Activated CD8-positive, alpha-beta memory T cell treated with anti-CD3 and anti-CD28 coated beads, Interleukin-2, amount 10 ng/mL, durations not matched to agents 7 days and 5 days (primary cell): ENCODE measurements at places on chromosomes 1 and 21.

DNA sequence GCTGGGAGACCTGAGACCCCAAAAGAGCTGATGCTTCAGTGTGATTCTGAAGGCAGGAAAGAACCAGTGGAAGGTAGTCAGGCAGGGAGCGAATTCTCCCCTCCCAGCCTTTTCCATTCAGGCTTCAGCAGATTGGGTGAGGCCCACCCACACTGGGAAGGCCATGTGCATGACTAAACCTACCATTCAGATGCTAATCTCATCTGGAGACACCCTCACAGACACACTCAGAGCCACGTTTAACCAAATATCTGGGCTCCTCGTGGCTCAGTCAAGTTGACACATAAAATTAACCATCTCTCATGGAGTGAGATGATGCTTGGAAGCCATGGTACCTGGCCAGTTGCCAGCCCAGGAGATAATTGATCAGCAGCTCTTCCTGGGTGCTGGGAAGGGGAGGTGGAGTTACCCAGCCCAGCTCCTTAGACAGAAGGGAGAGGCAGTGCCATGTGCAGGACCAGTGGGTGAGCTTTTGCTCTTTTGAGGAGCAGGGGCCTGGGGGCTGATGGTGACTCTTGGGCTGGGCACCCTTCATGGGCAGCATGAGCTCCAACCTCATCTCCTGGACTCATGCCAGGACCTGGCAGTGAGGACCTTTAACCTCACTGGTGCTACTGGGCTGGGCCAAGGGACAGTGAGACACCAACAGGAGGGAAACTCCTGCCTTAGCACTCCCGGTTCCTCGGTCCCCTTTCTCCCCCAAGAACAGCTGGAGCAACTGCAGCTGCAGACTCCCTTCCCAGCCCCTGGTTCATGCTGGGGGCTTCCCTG lies 89.0 kb upstream of the ACTL8 start:
- H3K4me1 ChIP-seq = no peaks in the 10 kb centered on the region
- no peaks in the 10 kb centered on the region for H3K36me3 ChIP-seq
- H3K27me3 ChIP-seq = no peaks in the 10 kb centered on the region
- no peak overlapping the region for H3K4me3 ChIP-seq
- DNase-seq = no peak
- H3K27ac ChIP-seq = no peak overlapping the region

DNA sequence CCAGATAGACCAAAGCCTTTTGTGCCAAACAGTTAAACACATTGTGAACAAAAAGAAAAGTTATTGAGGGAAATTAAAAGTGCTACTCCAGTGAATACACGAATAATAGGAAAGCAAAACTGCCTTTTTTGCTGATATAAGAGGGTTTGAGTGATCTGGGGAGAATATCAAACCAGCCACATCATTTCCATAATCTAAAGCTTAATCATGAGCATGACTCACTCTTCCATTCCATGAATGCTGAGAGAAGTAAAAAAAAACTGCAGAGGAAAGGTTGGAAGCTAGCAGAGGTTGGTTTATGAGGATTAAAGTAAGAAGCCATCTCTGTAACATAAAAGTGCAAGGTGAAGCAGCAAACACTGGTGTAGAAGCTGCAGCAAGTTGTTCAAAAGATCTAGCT lies 350.6 kb upstream of the NCAM2 start:
- H3K4me3 ChIP-seq = no peak overlapping the region
- no peak for DNase-seq
- H3K27me3 ChIP-seq = no peaks in the 10 kb centered on the region
- H3K4me1 ChIP-seq = no peaks in the 10 kb centered on the region
- H3K27ac ChIP-seq = no peak overlapping the region
- no peaks in the 10 kb centered on the region for H3K36me3 ChIP-seq

GRCh38 chr1:175152006-175152652 lies 40.4 kb downstream of the KIAA0040 start:
- H3K36me3 ChIP-seq = no peaks in the 10 kb centered on the region
- no peak overlapping the region for H3K4me3 ChIP-seq
- peaks cover 9% of the 10 kb centered on the region for H3K4me1 ChIP-seq
- DNase-seq = peak; percentile 75

GRCh38 chr1:168621356-168621755 lies 45.0 kb downstream of the XCL1 start:
- no peak for DNase-seq
- no peaks in the 10 kb centered on the region for H3K36me3 ChIP-seq
- H3K4me1 ChIP-seq = no peaks in the 10 kb centered on the region
- H3K4me3 ChIP-seq = no peak overlapping the region

GRCh38 chr1:6292102-6292501 lies 31.2 kb upstream of the GPR153 start:
- peaks cover 4% of the 10 kb centered on the region for H3K36me3 ChIP-seq
- H3K27me3 ChIP-seq = no peaks in the 10 kb centered on the region
- H3K4me1 ChIP-seq = peaks cover 10% of the 10 kb centered on the region
- no peak overlapping the region for H3K27ac ChIP-seq

GRCh38 chr1:38028671-38029070 lies 16.1 kb downstream of the UTP11 start:
- H3K4me1 ChIP-seq = peaks cover 58% of the 10 kb centered on the region
- H3K27me3 ChIP-seq = no peaks in the 10 kb centered on the region
- H3K36me3 ChIP-seq = peaks cover 10% of the 10 kb centered on the region
- no peak overlapping the region for H3K4me3 ChIP-seq
- H3K27ac ChIP-seq = peak overlapping the region; percentile 58

DNA sequence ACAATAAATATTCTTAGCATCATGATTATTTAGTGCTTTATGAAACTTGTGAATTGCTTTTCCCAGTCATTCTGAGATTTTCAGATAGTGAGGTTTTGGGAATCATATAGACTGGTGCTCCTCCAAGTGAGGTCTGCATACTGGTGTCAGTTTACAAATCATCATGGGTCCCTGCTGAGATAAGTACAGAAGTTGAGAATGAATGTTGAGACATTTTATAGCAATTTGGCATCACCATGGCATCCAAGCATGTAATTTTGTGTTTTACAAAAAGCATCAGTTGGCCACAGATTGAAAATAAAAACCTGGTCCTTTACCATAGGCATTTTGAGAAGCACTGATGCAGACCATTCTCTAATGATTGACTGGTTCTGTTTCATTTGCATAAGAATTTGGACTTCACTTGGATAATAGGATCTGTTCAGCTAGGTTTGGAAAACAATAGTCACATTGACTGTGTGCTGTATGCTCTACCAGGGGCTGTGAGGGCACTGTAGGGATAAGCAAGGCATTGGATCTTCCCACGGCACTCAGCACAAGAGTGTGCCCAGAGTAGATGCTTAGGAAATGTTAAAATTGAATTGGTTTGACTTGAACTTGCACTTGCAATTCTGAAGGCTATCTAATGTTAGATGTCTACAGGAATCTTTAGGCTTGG lies 79.0 kb upstream of the JUN start:
- no peak for DNase-seq
- no peaks in the 10 kb centered on the region for H3K36me3 ChIP-seq
- H3K4me1 ChIP-seq = peaks cover 22% of the 10 kb centered on the region
- H3K27ac ChIP-seq = no peak overlapping the region
- no peak overlapping the region for H3K4me3 ChIP-seq

- peaks cover 31% of the 10 kb centered on the region for H3K27me3 ChIP-seq
- H3K4me1 ChIP-seq = peaks cover 16% of the 10 kb centered on the region
- no peak for DNase-seq
- no peak overlapping the region for H3K27ac ChIP-seq
- peaks cover 17% of the 10 kb centered on the region for H3K36me3 ChIP-seq
- no peak overlapping the region for H3K4me3 ChIP-seq
Observed at GRCh38 chr1:206754011-206754410, 16.6 kb upstream of the IL19 start.

DNA sequence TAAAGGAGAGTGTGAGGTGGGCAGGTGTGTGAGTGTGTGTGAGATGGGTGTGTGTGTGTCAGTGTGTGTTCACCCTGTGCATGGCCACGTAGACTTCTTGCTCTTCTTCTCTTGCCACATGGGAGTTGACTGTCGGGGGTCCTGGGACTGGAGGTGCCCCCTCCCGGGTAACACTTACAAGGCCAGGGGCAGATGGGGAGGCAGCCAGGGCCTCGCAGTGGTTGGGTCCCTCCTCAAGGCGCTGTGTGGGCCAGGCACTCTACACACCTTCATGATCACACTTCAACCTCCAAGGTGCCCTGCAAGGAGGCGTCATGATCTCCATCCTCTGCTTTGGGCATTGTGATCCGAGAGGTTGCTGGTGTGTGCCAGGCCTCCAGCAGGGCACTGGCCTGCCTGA lies 2.3 kb downstream of the PLA2G2F start:
- H3K4me3 ChIP-seq = no peak overlapping the region
- H3K27ac ChIP-seq = no peak overlapping the region
- no peaks in the 10 kb centered on the region for H3K27me3 ChIP-seq
- no peaks in the 10 kb centered on the region for H3K36me3 ChIP-seq

GRCh38 chr1:157133426-157133825 lies 4.8 kb downstream of the ETV3 start:
- peaks cover 61% of the 10 kb centered on the region for H3K4me1 ChIP-seq
- H3K4me3 ChIP-seq = peak overlapping the region; percentile 56
- no peaks in the 10 kb centered on the region for H3K27me3 ChIP-seq
- peaks cover 66% of the 10 kb centered on the region for H3K36me3 ChIP-seq

GRCh38 chr1:48644905-48645605 lies 131.6 kb downstream of the BEND5 start:
- no peaks in the 10 kb centered on the region for H3K4me1 ChIP-seq
- H3K27ac ChIP-seq = no peak overlapping the region
- no peaks in the 10 kb centered on the region for H3K36me3 ChIP-seq

DNA sequence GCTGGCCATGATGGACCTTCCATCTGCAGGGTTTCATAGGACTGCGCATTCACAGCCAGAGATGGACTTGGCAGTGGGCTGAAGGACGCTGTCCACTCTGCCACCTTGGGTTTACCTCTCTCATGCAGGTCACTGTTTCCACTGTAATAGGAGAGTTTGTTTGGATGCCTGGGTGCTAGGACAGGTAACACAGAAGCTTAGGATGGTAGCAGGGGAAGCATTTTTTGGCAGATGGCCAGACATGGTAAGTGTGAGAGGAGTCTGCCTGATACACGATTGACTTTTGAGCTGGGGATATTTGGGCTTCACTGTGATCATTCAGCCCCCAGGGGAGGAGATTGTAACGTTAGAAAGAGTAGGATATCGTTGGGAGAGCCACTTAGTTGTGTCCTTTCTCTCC lies 11.8 kb downstream of the PSEN2 start:
- peaks cover 13% of the 10 kb centered on the region for H3K36me3 ChIP-seq
- H3K4me3 ChIP-seq = peak overlapping the region; percentile 68
- no peak for DNase-seq

DNA sequence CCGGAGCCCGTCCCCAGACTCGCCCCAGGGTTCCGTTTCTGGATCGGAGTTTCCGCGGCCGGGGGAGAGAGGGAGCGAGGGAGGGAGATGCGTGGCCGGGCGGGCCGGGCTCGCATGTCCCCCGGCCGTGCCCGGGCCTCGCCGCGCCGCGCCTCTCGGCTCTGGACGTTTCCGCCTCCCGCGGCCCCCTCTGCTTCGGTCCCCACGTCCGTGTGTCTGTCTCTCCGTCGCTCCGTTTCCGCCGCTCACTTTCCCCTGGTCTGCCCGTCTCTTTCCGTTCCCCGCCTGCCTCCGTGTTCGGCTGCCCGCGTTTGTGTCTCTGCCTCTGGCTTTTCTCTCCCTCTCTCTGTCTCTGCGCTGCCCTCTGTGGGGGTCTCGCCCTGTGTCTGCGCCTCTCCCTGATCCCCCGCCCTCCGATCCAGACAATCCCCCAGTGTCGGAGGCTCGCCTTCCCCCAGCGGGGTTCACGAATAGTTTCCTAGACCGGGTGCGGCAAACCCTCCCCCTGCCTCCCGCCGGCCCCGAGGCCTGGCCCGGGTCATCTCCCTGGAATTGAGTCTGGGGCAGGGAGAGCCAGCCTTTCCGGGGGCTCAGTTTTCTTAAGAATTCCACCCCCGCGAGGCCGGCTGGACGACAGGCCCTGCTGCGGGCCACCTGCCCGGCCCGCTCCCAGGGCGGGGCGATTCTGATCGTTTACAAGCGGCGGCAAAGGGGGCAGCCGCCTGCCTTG lies 735 bp downstream of the NBL1 start:
- H3K36me3 ChIP-seq = peaks cover 2% of the 10 kb centered on the region
- peak; percentile 76 for DNase-seq
- H3K4me3 ChIP-seq = peak overlapping the region; percentile 99
- H3K27me3 ChIP-seq = peaks cover 15% of the 10 kb centered on the region
- H3K27ac ChIP-seq = peak overlapping the region; percentile 91

DNA sequence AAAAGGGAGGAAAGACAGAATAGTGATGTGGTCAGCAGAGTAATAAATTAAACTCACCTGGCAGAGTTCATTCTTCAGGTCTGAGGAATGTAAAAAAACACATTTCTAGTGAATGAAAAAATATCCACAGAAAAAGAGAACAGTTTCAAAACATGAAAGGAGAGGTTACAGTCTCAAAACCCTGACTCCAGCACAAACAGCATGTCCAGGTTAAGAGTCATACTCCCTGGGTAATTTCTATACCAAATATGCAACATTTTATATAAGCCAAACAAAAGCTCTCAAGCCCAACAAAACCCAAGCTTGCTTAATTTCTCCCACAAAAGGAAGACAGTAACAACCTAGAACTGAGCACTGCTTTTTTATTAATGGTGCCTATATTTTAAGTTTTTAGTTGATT lies 173.0 kb downstream of the NTMT2 start:
- no peaks in the 10 kb centered on the region for H3K27me3 ChIP-seq
- DNase-seq = no peak
- H3K4me3 ChIP-seq = no peak overlapping the region
- no peaks in the 10 kb centered on the region for H3K36me3 ChIP-seq

GRCh38 chr1:55484173-55484572 lies 269.0 kb upstream of the USP24 start:
- no peaks in the 10 kb centered on the region for H3K4me1 ChIP-seq
- H3K4me3 ChIP-seq = no peak overlapping the region
- DNase-seq = no peak
- no peaks in the 10 kb centered on the region for H3K36me3 ChIP-seq

GRCh38 chr1:178172939-178173338 lies 79.0 kb downstream of the RASAL2 start:
- DNase-seq = no peak
- no peak overlapping the region for H3K27ac ChIP-seq
- no peak overlapping the region for H3K4me3 ChIP-seq
- H3K4me1 ChIP-seq = no peaks in the 10 kb centered on the region
- no peaks in the 10 kb centered on the region for H3K27me3 ChIP-seq
- no peaks in the 10 kb centered on the region for H3K36me3 ChIP-seq
